NCI-H2227 treated with DMSO at 0.1 percent for 48 hours (cell line): ENCODE measurements at places on chromosomes 4 and X.

DNA sequence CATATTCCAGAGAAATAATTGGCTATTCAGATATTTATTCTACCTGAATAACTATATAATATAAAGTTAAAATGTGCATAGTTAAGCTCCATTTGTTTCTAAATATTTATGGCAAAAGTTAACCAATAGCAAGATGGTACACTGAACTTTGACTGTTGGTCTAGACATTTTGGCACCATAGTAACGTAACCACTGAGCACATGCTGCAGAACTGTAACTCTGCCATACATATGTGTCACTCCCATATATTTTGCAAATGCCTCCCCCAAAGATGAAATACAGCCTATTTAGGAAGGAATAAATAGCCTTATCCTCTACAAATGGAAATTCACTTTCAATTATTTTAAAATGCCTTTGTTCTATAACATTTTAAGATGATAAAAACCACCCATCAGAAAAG lies 424.9 kb downstream of the CENPC start:
- DNase-seq: no peak

DNA sequence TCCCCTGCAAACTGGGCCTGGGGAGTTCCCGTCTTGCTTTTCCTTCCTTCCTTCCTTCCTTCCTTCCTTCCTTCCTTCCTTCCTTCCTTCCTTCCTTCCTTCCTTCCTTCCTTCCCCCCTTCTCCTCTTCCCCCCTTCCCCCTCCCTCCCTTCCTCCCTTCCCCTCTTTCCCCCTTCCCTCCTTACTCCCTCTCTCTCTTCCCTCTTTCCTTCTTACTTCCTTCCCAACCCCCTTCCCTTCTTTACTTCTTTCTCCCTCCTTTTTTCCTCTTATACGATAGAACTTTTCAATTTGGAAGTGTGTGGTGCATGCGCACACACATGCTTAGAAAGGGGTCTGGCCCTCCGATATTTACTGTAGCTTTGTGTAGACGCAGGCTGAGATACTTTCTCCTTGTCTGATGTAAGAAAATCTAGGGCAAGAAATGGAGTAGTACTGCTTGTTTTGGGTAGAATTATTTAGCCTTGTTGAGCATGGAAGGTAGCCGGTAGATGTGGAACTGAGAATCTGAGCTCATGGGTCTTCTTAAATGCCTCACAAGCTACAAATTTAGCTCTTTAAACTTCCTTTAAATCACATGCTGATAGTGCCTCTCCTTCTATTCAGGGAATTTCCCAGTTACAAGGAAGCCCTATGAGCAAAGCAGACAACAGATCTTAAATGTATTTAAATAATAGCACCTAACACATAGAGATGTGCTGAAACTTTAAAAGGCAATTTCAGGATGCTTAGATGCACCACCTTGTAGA lies 189.6 kb downstream of the GPAT3 start:
- no peak for DNase-seq

DNA sequence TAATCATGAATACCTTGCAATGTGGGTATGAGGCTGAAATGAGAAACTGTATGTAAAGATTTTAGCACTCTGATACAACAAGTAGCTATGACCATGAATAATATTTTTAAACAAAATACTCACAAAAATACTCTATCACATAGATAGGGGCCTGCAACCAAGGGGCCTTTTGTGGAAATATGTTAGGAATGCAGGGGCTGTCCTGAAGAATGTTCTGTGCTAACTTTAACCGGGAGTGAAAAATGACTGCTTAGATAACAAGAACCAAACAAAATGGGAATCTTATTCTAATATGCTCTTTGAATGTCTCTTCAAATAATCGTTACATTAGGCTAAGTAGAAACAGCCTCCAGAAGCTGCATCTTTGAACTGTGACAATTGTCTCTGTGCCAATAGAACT lies 37.9 kb upstream of the GYPA start:
- no peak for DNase-seq

- DNase-seq: no peak
Observed at GRCh38 chrX:114075073-114075673, 508.7 kb upstream of the HTR2C start.

- no peak for DNase-seq
Observed at GRCh38 chr4:87950936-87951511, 24.5 kb upstream of the SPP1 start.

GRCh38 chr4:36734334-36734733 lies 452.9 kb downstream of the DTHD1 start:
- no peak for DNase-seq

- no peak for DNase-seq
Observed at GRCh38 chr4:56979421-56980072, 851 bp downstream of the POLR2B start.

GRCh38 chr4:147194604-147195003 lies 248.9 kb upstream of the TTC29 start:
- DNase-seq: no peak

GRCh38 chr4:130563185-130563888 lies 1467.4 kb downstream of the C4orf33 start:
- DNase-seq: peak; percentile 46

GRCh38 chr4:8939840-8940742 lies 68.5 kb upstream of the HMX1 start:
- DNase-seq: no peak

DNA sequence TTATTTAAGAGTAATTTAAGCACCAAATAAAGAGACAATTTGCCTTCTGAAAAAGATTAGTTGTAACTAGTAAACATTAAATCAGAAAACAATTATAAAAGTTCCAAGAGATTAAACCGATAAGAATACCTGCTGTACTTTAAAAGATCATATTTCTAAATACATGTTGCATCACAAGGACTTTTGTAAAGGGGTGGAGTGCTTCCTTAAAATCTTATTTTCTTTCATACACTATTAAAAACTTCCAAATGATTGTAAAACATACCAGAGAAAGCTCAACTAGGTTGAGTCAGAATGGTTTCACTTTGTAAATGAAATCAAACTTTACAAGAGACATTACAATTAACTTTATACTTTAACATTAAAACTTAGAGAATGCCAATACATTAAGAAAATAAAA lies 41.8 kb downstream of the ACSL4 start:
- no peak for DNase-seq

DNA sequence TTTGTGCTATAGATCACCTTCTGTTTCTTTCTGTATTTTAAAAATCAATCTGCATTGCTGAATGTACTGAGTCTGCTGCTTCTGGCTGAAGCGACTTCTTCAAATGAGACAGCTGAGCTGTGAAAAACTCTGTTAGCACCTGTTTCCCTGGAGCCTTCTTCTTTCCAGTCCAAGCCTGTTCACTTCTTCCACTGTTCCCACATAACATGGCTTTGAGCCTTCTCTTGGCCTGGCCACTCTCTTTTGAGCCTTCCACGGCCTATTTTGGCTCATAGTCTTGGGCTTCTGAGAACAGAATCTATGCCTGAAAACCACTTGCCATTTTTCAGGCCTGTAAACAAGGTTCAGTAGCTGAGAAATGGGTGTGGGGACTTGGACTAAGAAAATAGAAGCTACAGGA lies 132.9 kb upstream of the IGFBP7 start:
- DNase-seq: no peak

DNA sequence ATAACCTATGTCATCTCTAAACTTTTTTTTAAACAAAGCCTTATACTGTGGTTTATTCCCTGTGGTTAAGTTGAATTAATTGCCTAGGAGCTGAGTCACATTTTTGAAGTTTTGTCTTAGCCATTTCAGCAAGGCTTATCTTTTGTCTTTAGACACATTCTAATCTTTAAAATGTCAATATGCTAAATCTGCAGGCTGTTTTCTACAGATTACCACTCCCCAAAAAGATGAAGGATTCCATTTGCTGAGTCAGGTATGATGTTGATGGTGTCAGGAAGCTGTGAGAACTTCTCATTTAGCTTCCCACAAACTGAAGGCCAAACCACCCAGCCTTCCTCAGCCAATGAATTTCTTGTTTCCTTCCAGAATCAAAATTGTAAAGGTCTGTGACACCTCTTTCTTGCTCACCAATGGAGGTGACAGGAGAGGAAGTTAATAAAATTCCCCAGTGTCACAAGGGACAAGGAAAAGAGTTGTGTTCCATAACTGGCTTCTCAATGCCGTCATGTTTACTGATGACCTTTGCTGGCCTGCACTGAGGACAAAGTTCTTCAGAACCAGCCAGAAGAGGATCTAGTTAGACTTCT lies 3.7 kb upstream of the CXCL6 start:
- DNase-seq: no peak

DNA sequence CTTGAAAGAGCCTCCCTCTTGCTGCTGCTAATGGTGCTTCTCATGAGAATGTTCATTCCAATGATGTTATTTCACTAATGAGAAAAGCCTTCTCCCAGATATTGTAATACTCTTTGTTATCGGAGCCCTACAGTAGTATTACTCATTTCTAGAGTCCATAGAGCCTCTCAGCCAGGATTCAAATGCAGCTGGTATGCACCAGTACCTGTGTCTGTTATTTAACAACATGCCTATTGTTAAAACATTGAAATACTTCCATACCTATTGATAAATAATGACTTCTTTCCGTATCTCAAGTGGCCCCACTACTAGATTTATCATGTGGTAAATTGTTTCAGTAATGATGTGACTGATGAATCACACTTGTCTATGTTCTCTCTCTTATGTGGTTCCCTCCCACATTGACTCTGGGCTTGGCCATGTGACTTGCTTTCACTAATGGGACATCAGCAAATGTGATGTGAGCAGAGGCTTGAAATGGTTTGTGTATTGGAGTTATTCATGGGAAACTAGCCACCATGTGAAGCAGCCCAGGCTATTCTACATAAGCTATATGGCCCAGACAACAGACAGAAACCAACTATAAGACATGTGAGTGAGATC lies 207.6 kb downstream of the THOC2 start:
- DNase-seq: no peak

DNA sequence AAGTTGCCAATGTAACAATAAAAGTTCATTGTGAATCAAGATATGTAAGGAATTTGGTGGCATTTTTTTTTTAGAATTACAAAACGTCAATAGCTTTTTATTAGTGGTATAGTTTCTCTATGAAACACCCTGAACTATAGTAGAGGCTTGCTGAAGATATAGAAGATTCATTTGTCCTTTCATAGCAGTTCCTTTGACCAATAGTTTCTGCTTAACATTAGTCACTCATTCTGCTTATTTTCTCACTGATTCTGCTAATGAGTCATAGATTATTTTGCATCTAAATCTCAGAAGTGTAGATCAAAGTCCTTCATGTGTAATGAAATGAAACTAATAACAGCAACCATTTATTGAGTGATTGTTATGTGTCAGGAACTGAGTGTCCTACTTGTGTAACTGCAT lies 205.0 kb upstream of the TET2 start:
- DNase-seq: no peak

DNA sequence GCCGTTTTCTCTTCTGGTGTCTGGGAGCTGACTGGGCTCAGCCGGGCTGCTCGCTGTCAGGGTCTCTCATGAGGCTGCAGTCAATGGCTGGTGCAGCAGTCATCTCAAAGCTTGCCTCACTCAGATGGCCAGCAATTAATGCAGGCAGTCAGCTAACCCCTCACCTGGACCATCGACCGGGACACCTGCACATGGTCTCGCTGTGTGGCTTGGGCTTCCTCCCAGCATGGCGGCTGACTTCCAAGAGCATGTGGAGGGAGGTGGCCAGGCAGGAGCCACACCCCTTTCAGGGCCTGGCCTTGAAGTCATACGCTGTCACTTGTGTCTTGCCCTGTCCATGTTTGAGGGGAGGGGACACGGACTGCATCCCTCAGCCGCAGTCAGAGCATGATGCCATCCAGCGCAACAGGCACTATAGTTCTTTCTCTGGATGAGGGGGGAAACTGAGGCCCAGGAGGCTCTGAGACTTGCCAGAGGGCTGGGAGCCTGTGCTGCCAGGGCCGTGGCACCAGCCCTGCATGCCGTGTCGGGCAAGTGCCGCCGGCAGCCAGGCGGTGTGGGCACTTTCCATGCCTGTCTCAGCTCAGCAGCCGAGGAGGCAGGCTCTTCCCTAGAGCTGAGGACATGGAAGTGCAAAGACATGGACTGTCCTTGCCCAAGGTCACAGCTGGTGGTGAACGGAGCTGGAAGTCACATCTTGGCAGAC lies 201.8 kb downstream of the AFAP1 start:
- no peak for DNase-seq

GRCh38 chrX:72306085-72306801 lies 529 bp upstream of the CITED1 start:
- DNase-seq: no peak

GRCh38 chrX:53704854-53705253 lies 18.3 kb upstream of the HUWE1 start:
- DNase-seq: no peak

DNA sequence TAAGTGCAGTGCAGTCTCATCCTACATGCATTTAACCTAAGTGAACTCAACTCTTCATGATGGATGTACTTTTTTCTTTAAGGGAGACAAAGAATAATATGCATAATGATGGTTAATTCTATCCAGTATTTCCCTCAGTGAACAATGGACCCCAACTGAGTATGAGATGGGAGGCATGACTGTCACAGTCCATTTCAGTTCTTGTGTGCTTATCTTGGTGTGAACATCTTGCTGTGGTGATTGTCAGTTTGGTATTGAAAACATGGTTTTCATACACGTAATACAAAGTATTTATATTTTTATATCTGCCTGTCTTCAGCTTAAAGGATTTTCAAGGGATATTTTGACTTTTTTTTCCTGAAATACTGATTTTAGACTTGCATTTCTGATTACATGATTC lies 72.0 kb upstream of the NDUFC1 start:
- no peak for DNase-seq

DNA sequence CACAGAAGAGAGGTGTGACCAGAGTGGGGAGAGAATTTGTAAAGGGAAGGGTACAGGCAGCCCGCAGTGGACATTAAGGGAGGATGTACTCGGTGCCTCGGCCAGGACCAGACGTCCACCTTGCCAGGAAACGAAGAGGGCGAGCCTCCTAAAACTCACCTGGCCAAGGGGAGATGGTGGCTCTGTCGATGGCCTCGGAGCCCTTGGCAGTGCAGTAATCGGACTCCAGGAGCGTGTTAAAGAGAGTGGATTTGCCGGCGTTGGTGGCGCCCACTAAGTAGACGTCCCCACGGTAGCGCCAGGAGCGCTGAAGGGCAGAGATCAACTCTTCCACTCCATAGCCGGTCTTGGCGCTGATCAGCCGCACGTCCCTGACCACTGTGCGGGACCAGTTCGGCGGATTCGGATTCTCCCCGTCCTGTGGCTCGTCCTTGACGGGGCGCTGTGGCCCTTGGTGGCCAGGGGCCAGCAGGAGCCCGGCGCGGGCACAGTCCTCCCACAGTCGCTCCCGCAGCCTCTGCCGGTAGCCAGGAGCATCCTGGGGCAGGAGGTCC lies 1.0 kb downstream of the NOA1 start:
- DNase-seq: no peak

GRCh38 chr4:95289028-95289634 lies 259.6 kb downstream of the UNC5C start:
- DNase-seq: no peak

GRCh38 chrX:17584248-17584681 lies 153.0 kb upstream of the SCML1 start:
- no peak for DNase-seq

DNA sequence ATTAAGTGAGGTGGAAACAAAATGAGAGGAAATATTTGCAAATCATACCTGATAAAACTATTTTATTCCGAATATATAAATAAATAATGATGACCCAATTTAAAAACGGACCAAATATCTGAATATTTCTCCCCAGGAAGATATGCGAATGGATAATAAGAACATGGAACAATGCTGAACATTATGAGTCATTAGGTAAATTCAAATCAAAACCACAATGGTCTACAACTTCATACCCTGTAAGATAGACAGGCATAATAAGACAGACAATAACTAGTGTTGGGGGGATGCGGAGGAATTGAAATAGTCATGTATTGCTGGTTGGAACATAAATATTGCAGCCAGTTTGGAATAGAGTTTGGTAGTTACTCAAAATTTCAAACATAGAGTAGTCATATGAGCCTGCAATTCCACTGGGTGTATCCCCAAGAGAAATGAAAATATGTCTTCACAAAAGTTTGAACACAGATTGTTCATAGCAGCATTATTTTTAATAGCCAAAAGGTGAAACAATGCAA lies 47.6 kb upstream of the DRP2 start:
- no peak for DNase-seq
